ENCODE measurements at places on chromosomes 4 and X.

GRCh38 chr4:6953751-6954380, 44.2 kb downstream of the TBC1D14 start:
- no peak for DNase-seq

DNA sequence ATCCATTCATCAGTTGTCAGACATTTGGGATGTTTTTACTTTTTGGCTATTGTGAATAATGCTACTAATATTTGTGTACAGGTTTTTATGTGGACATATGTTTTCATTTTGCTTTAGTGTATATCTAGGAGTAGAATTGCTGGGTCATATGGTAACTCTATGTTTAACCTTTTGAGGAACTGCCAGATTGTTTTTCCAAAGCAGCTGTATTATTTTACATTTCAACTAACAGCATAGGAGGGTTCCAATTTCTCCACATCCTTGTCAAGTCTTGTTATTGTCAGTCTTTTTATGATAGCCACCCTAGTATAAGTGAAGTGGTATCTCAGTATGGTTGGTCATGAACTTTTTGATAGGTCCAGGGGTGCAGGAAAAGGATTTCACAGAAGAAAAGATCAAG, 114.5 kb upstream of the FAM9C start:
- DNase-seq, result no peak

DNA sequence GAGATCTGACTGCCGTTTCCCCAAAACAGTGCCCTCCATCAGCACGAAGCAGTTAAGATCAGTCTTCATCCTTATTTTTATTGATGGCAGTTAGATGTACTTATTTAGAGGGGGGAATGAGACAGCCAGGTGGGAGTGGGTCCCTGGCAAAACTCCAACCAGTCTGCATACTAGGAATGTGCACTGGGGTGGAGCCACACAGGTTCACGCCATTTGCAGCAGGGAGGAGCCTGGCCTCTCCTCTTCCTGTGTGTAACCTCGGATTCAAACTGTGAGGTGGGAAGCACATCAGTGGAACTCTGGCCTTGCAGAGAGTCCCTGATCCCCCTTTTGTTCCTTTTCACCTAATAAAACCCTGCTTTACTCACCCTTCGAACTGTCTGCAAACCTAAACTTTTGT, 987.7 kb upstream of the GRIA3 start:
- DNase-seq, result no peak

- DNase-seq, result no peak
Measured at GRCh38 chr4:188993871-188994270, 854.6 kb downstream of the TRIML1 start.

- DNase-seq, result no peak
Measured at GRCh38 chrX:154018518-154019060, 1.1 kb downstream of the IRAK1 start.

GRCh38 chrX:55839485-55839884, 121.9 kb downstream of the RRAGB start:
- DNase-seq, result no peak

- DNase-seq, result no peak
Measured at GRCh38 chrX:125378205-125378604, 58.5 kb downstream of the TEX13C start.

- DNase-seq, result no peak
Measured at GRCh38 chrX:114519524-114519923, 64.4 kb upstream of the HTR2C start.

DNA sequence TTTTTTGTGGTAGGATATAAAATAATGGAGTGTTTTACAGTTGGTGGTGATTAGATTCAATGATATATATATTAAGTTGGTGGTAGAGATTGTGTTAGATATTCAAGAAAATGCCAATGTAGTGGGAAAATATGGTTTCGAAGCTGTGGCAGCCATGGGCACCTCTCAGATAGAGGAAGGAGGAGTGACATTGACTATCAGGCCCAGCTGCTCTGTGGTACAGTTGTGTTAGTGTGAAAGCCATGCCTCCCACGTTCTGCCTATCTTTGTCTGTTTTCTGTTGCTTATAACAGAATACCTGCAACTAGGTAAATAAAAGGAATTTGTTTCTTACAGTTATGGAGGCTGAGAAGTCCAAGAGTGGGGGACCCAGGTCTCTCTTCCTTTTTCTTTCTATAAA, 101.9 kb downstream of the ARHGAP10 start:
- no peak for DNase-seq

DNA sequence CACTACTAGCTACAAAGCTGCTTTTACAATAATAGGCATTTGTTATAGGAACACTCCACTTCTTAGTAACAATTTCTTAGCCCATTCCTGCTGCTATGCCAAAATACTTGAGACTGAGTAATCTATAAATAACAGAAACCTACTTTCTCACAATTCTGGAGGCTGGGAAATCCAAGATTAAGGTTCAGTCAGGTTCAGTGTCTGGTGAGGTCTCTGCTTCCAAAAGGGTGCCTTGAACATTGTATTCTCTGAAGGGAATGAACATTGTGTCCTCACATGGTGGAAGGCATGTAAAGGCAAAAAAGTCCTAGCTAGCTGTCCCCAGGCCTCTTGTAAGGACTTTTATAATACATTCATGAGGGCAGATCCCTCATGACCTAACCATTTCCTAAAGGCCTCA, 7.0 kb downstream of the SLC9B1 start:
- DNase-seq, result no peak

DNA sequence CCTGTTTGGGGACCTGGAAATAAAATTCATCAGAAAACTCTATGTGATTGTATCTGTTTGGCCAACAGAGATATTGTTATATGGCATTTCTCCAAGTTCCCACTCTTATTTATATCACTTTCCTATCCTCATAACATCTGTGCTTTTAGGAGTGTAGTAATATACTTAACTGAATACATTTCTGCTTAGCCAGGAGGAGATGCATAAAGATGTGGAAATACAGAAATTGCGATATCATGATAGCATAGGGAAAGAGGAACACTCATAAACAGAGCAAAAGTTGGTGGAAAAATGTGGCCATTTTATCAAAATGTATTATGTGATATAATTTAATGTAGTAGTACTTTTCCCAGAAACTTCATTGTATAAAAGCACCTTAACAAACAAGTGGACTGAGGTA, 46.1 kb upstream of the TSPAN7 start:
- no peak for DNase-seq

DNA sequence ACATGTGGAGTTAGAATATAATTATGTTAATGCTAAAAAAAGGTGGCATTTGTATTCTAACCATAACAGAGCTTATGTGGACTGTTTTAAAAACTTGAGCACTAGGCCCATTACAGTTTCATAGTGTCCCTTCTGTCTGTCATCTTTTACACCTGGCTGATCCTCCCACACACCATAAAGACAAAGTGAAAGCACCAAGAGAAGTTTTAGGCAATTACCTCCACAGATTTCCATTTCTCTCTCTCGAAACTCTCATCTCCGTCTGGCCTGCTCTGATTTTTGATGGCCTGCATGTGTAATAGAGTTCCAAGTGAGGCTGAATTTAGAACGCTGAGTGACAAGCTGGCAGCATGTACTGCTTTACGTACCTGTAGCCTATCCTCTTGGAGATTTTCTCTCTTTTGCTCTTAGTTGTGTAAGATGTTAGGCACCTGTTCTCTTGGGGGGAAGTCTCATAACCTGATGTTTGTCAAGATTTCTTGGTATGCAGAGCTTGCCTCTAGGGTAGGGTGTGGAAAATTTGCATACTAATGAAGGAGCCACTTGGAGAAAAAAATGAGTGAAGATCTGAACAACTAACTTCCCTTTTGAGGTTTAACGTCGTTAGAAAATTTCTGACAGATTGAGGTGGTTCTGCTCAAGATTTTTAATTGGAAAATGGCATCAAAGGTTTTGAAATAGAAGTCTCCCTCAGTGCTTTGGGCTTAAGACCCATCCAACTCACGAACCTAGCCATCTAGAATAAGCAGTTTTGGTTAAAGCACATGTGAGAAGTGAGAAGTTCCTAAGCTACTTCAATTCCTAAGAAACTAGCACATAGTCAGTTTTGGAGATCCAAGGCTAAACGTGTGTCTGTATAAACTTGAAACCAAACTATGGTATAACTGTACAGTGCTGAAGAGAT, 57.6 kb upstream of the RAP1GDS1 start:
- DNase-seq, result no peak

DNA sequence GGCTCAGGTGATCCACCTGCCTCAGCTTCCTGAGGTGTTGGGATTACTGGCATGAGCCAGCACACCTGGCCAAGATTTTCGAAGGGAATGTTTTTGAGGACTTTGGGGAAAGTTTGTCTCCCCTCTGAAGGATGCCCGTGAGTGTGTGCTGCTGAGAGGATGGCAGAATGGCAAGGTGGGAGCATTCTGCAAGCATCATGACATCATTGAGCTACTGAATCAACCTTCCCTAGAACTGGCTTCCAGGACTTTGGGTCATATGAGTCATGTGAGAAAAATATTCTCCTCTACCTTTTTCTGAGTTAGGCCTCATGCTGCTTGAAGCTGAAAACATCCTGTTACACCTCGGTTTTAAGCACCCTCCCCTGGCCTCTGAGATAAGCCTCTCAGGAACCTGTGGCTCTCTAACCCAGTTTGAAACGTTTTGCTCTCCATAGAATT, 31.0 kb downstream of the TMEM131L start:
- DNase-seq, result no peak

DNA sequence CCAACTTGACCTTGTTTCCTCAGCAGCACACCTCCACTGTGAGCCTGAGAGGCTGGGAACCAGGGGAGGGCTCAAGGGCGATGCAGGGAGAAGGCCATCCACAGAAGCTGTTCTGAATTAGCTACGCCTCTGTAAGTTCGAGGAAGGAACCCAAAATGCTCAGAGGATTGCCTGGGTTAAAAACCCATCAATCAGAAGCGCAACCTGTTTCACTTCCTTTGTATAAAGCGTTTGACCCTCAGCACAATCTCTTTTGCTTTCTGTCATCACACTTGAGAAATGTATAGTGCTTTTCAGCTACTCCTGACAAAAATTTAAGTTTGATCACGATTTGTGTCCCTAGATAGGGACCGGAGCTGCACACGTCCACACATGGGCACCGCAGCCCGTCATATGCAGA, 48.0 kb upstream of the MAP3K15 start:
- DNase-seq, result no peak

GRCh38 chr4:108171339-108172230, 2.9 kb upstream of the LEF1 start:
- no peak for DNase-seq

DNA sequence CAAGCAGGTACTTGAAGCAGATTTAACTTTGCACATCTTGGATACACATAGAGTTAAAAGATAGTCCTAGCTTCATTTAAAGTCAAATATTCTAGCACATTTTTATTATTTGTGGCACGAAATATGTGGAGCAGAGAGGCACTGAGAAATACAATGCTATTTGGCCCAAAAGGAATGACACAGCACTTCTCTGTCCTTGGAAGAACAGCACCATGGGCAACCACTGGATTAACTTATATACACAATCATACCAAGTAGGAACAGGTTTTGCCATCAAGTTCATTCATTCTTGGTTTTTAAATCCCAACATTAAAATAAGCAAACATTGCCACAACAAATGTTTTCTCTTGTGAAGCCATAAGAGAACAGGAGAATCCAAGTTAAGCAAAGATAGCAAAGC, 924 bp upstream of the ENAM start:
- no peak for DNase-seq

GRCh38 chr4:3781997-3782930, 16.1 kb downstream of the ADRA2C start:
- no peak for DNase-seq

GRCh38 chr4:81404294-81404693, 67.4 kb downstream of the RASGEF1B start:
- no peak for DNase-seq

GRCh38 chrX:33416273-33416805, 205.0 kb upstream of the DMD start:
- DNase-seq, result no peak

DNA sequence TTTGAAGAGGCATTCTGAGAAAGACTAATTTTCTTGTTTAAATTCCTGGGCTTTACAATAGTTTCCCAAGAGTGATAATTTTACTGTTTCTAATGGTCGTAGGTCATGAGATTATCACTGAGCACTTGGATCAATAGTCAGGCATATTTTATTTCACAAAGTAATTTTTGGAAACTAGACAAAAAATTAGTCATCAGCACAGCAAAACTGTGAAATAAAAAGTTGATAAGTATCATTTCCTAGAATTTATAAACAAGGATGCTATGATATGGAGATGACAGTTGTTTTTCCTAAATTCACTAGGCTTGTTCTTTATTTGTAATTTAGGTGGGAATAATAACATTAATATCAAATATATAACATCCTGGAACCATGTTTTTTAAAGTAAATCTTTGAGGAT, 33.0 kb downstream of the SULT1B1 start:
- DNase-seq, result no peak

DNA sequence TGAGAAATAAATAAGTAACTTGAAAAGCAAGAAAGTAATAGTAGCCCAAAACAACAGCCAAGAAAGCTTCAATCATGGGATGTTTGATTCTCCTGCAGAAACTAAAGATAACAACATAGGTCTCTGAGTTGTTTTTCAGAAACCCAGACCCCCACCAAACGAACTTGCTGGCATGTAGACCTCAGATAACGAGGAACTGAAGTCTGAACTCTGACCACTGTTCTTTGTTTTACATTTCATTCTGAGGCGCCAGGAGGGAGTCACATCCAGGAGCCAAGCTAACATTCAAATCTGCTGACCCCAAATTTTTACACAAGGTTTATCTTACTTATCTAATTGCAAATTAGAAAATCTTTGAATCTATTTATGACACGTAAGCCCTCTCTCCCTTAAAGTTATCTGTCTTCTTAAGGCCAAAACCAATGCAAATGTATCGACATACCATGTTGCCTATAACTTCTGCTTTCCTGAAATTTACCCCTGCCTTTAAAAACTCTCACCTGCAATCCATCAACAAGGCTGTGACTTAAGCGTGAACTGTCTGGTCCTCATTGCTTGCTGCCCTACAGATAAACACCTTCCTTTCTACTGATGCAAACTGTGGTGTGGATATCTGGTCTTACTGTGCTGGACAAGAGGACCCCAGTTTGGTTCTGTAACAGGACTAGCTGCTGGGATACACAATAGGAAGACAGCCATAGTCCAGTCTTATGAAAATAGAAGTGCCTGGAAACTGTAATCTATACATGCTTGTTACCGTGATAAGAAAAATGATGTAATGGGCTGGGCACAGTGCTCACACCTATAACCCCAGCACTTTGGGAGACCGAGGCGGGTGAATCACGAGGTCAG, 37.5 kb upstream of the NEIL3 start:
- DNase-seq, result no peak

GRCh38 chr4:29142708-29143107, 1577.5 kb upstream of the PCDH7 start:
- DNase-seq, result no peak

- DNase-seq, result no peak
Measured at GRCh38 chr4:87116231-87116630, 104.2 kb downstream of the KLHL8 start.

GRCh38 chr4:153512952-153513500, 46.9 kb downstream of the TMEM131L start:
- DNase-seq, result no peak

Measured in NCI-H2029 treated with DMSO at 0.1 percent for 48 hours (cell line).